Activated CD4-positive, alpha-beta T cell treated with anti-CD3 and anti-CD28 coated beads for 24 hours (primary cell): ENCODE measurements at places on chromosomes 3 and 15.

DNA sequence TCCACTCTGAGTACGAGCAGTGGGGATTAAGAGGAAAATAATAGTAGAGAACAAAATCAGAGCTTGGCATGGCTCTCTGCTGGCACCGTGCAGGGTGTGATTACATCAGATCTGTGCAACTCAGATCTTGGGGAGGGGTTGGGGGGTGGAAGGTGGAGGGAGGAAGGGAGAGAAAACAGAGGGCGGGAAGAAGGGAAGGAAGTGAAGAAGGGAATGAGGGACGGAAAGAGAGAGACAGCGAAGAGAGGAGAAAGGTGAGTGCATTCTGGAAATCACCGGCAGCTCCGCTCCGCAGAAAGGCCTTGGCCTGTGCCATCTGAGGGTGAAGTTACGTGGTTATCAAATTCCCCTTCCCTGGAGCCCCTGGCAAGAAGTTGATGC is 31.0 kb upstream of the ADAMTS17 start:
- no peak for DNase-seq

DNA sequence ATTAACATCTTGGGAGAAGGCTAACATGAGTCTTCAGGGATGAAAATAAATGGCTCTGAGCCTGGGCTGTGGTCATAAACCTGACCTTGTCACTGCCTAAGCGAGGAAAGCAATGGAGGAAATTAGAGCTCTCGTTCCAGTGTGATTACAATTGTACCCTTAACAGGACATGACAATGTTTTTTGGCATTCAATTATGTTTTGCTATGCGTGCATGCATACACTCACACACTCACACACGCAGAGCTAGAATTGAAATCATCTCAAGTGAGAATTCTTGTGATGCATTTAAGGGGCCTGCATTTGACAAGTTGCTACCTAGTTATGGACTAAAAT is 24.1 kb downstream of the ZNF80 start:
- no peak for DNase-seq

GRCh38 chr15:39127925-39128617 is 452.8 kb upstream of the THBS1 start:
- no peak for DNase-seq

- DNase-seq = no peak
Measured at GRCh38 chr15:31277335-31278060, 49.1 kb upstream of the KLF13 start.

DNA sequence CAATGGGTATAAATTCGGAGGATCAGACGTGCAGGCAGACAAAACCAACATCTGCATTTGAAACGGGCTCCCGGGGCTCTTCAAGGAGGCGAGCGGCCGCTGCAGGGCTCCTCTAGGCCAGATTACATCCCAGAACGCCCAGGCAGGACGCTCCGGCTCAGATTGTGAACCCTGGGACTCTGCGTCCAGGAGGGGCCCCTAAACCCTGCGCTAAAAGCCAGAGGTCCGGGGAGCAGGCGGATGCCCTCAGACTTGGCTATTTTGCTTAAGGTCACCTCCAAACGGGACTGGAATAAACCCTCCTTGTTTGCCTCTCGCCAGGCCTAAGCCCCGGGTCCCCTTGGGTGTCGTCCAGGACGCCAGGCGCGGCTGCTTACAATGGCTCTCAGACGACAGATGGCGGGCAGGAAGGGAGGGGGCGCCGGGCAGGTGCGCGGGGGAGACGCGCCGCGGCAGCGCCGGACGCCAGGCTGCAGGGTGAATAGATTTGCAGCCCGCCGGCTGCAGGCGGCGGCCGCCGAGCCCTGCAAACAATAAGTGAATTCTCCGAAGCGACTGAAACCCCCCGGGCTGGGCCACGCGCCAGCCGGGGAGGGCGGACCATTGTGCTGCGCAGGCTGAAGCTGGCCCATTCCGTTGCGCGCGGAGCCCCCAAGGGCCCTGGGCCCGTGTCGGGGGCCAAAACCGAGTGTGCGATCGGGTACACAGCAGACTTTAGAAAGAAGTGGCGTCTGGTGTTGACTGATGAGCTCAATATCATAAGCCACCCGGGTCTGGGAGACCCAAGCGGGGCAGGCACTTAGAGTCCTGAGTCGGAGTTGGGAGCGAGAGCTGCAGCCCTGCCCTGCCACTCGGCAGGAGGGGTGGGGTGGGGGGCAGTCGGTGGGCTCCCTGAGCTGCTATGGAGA is 32.3 kb upstream of the AMOTL2 start:
- DNase-seq = no peak

DNA sequence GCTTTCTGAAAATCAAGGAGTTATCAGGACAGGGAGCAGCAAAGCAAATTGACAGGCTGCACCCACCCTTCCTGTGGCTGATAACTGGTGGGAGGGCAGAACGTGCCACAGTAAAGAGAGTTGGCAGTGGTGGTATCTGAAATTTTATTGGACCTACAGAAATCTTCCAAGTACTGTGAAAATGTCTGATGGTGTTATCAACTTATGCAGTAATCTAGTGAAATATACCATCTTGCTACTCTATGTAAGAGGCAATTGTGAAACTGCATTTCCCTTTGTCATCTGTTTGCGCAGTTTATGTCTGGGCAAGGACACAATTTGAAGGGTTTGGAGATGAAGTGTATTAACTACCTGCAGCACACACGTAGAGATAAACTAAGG is 1.5 kb downstream of the PLCL2 start:
- no peak for DNase-seq

DNA sequence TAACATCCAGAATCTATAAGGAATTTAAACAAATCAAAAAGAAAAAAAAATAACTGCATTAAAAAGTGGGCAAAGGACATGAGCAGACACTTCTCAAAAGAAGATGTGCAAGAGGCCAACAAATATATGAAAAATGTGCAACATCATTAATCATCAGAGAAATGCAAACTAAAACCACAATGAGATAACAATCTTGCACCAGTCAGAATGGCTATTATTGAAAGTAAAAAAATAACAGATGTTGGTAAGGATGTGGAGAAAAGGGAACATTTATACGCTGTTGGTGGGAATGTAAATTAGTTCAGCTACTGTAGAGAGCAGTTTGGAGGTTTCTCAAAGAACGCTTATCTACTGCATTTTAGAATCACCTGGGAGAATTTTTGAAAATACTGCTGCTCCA is 186.1 kb downstream of the OTOL1 start:
- DNase-seq = no peak

GRCh38 chr3:57841818-57842217 is 85.7 kb downstream of the SLMAP start:
- no peak for DNase-seq

DNA sequence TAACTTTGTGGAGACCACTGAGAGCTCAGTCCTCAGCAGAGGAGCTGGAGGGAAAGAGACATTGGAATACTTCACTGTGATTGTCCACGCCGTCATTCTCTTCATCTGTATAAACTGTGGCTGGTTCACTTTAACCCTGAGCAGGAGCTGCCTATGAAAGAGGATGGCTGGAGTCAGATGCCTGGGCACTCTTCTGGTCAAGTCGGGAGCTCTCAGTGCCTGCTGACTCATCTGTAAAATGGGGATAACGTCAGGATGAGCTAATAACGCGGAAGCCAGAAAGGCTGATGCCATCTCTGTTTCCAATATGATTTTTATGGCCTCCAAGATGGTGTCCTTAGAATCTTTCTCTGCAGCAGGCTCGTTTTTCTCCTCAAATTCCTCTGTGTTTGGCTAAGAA is 51.6 kb upstream of the MRPS22 start:
- no peak for DNase-seq

DNA sequence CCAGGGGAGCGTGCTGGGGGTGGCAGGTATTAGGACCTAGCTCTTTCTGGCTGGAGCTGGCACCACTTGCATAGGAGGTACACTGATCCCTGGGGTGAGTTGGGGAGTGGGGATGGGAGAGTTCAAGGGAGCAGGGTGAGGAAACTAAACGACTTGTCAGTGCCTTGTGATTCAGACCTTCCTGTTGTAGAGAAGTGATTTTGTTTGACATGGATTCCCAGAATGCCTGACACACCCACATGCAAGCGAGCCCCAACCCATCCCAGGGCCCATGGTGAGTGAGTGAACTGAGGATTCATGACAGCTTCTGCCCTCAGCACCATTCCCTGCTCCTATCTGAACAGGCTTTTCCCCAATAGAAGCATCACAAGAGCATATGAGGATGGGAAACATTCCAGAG is 15.6 kb upstream of the UBE2Q2 start:
- DNase-seq = no peak

- no peak for DNase-seq
Measured at GRCh38 chr3:10996345-10997013, 3.9 kb downstream of the SLC6A1 start.

DNA sequence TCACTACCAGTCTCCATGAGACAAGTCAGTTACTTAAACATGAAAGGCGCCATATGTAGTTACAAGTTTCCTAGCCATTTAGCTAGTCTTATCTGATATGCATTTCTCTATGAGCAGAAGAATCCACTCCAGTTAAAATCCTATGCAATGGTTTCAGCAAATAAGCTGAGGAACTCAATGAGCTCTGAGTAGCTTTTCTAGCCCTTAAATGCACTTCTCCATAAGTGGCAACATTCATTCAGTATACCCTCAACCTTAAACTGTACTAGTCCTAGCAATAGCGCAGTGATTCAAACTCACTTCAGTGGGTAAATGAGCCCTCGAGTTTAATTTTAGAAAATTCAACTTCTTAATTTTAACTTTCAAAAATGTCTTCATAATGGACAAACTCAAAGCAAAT is 7.7 kb downstream of the COMMD2 start:
- DNase-seq = no peak

DNA sequence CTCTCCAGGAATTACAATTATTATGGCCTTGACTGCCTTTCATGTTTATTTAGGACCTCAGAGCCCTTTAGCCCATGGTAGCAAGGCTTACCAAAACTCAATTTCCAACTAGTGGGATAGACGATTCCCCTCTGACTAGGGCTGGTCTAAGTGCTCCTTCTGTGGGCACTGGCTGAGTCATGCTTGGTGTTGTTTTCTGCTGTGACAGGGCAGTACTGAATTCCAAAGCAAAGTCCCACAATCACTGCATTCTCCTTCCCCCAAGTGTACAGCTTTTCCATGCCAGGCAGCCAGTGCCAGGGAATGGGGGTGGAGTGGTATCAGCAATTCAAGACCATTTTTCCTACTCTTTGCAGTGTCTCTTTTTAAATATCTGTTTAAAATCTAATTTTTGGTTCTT is 509.0 kb upstream of the NECTIN3 start:
- DNase-seq = no peak

DNA sequence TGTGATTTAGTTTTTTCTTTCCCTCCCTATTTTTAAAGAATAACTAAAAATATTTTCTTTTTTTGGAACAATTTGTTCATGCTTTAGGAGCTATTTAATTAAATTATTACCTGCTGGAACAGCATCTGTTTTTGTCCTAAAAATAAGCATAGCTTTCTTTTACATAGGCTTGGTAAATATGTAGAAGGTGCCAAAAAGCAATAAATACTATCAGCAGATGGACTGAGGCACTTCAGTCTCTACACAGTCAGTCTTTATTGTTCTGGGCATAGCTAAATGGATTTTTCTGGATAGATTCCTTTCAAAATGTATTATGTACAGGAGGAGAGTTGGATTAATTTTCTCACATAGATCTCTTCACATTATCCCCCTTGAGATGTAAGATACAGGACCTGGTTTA is 223.5 kb downstream of the NAALADL2 start:
- DNase-seq = no peak

DNA sequence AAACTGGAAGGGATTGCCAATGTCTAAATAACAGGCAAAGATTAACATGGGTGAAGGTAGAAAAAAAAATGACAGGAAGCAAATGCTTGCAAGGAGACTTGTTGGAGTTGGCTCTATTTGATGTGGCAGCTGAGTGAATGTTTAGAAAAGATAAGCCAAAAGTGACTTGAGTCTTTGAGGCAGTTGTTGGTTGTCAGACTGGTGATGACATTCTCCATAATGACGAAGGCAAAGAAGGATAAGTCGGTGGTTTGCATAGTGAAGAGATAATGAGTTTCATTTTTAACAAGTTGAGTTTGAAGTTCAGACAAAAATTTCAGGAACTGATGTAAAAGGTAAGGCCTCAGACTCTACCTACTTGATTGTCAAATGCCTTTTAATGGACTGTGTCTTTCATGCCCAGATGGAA is 704.1 kb upstream of the SGO1 start:
- no peak for DNase-seq
